ENCODE measurements at places on chromosomes 7 and 10.

GRCh38 chr10:79401015-79401921 lies 44.2 kb downstream of the ZCCHC24 start:
- no peak for DNase-seq

GRCh38 chr7:13447637-13448036 lies 541.8 kb downstream of the ETV1 start:
- no peak for DNase-seq

DNA sequence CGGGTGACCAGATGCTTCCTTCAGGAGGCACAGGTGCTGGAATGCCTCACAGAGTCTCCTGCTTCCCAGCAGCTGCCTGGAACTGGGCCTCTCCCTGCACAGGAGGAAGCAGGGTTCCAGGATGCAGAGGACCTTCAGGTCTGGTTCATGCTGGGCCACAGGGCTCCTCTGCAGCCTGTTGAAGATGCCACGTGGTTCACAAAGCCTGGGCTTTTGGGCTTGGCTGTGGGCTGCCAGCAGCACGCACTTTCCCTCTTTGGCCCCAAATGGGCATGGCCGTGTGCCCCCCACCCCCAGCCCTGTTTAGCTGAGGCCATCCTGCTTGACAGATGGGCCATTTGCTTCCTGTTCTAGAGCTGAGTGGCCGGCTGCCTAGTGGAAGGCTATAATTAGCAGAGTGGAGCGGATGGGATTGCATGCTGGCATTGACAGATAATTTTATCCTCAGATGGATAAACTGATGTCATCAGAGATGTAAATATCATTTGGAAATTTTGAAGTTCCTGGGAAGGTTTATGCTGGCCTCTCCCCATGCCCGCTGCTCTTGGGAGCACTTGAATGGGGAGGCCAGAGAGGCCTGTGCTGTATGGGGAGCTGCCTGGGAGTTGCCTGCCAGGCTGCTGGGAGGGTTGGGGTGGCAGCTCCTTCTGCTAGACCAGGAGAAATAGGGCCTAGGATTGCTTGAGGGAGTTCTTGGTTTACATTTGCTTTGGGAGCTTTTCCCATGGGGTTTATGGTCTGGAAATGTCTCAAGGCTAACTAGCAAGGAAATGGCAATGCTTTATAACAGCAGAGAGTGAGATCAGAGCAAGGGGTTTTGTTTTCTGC lies 28.2 kb downstream of the TSPAN15 start:
- no peak for DNase-seq

- no peak for DNase-seq
Observed at GRCh38 chr7:47762746-47763062, 180.8 kb upstream of the TNS3 start.

GRCh38 chr10:30988831-30989435 lies 42.7 kb downstream of the ZNF438 start:
- DNase-seq = no peak

DNA sequence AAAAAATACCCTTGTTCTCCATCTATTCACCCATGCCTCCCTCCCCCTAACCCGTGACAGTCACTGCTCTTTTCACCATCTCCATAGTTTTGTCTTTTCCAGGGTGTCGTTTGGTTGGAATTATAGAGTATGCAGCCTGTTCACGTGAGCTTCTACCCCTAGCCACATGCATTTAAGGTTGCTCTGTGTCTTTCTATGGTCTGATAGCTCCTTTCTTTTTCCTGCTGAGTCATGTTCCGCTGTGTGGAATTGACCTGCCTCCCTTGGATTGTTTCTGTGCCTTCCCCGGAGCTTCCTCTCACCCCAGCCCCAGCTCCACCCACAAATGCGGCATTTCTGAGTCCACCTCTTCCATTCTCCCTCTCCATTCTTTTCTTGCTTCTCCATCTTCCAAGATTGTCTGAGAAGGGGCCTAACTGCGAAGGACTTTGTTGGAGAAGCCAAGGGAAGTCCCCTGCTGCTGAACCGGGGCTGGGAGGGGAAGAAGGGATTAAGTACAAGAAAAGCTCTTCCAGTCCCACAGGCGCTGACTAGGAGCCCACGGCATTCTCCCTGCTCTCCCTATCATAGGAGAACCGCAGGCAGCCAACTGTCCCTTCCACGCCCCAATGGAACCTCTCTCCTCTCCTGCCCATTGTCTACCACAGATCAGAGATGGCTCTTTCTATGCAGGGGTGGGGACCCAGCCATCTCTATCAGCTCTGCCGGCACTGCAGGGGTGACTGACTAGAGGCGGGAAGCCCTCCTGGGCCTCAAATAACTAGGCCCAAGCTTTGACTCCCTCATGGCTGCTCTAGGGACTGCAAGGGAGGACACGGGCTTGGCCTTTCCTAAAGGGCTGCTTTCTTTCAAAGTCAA lies 87.5 kb upstream of the ANLN start:
- DNase-seq = no peak

DNA sequence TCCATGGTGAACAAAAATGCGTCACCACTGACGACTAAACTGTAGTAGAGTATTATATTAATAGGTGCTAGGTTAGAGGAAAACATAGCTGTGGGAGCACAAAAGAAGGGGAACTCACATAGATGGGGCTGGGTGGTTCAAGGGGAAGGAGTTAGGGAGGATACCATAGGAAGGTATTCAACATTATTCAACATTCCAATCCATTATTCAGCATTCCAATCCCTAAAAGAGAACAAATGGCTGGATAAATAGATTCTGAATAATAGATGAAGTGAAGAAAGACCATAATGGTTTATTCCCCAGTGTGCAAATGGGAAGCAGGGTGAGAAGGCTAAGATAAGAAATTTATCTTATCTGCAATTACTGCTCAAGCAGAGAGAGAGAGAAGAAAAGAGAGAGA lies 61.4 kb downstream of the AASS start:
- no peak for DNase-seq

GRCh38 chr10:128178302-128178958 lies 52.2 kb upstream of the MKI67 start:
- DNase-seq = peak; percentile 5

DNA sequence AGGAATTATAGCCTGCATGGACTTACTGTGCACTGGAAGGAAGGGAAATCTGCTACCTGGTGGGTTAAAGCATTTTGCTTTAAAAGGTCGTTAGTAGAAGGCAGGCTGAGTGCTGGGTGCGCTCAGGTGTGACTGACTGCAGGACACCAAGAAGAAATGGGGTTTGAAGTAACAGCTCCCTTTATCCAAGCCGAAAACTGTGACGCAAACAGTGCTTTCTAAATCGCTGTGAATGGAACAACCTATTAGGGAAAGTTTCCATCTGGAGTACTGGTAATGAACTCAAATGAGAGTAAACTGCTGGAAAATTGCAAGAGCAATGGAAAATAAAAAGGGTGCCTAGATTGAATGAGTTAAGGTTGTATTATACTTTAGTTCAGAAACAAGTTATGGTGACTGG lies 95.3 kb downstream of the CNNM2 start:
- DNase-seq = no peak

- DNase-seq = no peak
Observed at GRCh38 chr10:17580885-17581284, 36.3 kb downstream of the HACD1 start.

DNA sequence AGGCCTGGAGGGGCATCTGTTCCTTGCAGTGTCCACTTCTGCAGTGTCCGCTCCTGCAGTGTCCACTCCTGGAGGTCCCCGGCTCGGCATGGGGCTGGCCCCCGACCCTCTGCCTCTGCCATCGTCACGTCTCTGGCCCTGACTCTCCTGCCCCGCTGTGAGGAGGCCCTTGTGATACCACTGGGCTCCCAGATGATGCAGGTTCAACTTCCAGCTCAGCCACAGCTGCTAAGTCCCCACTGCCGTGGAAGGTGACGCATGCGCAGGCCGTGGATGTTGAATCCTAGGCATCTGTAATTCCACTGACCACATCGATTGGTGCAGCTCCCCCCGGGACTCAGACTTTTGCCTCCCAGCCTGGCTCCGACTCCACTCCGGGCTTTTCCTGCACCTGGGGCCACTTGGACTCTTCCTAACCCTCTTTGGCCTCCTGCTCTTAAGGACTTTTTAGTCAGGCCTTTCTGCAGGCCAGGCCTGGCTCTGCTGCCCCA lies 95.1 kb downstream of the GLRX3 start:
- DNase-seq = no peak

DNA sequence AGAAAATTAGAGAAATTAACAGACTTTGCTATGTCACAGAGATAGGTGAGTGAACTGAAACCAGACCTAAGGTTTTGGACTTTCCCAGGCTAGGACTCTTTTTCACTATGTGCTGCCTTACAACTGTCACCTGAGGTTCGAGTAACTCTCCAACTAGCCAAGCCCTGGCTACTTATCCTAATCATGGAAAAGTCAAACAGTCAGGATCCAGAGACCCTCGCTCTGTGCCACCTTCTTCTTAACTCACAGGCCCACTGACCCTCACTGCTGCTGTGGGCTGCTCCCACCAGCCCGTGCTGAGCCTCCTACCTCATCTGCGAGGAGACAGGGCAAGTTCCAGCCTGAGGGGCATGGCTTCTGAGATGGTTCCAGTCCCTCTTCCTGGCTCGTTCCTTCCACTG lies 211.4 kb upstream of the KLF14 start:
- no peak for DNase-seq

GRCh38 chr7:79034730-79035129 lies 418.7 kb downstream of the MAGI2 start:
- DNase-seq = no peak

DNA sequence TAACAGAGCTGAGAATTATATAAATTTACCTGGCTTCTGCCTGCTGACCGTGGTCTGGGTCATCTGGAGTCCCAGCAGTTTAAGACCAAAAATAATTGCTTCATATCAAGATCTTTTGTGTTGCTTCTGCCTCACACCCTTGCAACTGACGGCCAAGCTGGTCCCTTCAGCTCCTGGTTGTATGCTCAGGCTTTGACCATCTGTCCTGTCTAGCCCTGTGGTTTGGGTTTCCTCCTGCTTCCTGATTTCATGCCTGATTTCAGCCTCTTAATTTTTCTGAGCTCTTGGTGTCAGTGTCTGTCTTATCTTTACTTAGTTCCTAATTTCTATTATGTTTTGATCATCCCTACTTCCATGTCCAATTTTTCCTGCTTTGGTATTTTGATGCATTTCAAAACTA lies 87.9 kb upstream of the PLXDC2 start:
- DNase-seq = no peak

DNA sequence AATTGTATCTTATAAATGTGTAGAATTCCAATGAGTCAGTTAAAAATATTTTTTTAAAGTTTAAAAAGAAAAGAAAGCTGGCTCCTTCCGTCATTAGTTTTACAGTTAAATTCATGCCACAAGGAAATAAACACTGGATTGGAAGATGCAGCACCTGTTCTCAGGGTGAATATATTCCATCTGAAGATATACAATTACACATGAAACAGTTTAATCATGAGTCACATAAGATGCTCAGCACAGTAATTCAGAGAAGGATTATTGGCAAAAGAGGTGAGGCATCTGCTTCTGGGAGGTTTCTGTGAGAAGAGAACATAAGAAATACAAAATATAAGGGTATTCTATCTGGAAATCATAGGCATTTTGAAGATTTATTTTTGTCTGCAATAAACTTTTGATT lies 376.5 kb upstream of the SORCS1 start:
- DNase-seq = no peak

DNA sequence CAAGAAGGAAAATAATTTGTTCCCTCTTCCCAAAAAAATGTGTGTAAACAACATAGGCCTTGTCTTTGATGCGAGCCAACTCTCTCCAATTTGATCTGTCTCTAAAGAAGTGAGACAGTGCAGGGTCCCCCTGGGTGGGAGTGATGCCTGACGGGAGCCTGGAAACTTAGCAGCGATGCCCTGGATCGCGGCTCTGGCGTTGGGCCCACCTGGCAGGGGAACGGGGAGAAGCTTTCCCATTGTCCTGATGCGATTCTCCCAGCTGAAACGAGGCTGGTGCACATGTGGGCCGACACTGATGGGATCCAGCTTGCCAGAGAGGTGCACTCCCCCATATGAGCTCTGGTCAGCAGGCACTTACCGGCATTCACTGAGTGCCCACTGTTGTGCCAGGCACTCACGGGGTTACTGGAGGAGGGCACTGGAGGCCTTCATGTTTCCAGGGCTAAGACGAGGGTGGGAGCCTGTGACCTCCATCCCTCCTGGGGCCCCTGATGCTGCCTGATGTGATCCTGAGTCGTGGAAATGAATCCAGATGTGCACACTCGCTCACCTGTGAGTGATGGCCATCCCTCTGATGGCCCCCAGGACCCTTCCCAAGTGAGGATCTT lies 132.8 kb downstream of the PTPN20 start:
- no peak for DNase-seq

DNA sequence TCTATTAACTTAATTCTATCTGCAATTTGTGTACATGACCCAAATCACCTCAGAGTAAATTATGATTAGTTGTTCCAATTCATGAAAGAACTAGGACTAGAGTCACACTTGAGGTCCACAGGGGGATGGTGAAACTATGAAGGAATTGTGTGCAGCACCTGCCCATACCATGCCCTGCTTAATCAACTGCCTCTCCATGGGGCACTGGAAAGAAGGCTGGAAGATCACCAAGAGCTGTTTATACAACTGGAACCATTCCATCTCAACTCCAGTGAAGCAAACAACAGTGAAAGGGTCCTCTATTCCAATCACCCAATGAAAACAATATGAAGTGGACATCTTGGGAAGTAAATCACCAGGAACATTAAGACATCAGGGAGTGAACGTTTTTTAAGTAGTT lies 98.7 kb upstream of the SEMA3D start:
- DNase-seq = no peak

GRCh38 chr7:44713141-44713540 lies 35.5 kb upstream of the ZMIZ2 start:
- no peak for DNase-seq

DNA sequence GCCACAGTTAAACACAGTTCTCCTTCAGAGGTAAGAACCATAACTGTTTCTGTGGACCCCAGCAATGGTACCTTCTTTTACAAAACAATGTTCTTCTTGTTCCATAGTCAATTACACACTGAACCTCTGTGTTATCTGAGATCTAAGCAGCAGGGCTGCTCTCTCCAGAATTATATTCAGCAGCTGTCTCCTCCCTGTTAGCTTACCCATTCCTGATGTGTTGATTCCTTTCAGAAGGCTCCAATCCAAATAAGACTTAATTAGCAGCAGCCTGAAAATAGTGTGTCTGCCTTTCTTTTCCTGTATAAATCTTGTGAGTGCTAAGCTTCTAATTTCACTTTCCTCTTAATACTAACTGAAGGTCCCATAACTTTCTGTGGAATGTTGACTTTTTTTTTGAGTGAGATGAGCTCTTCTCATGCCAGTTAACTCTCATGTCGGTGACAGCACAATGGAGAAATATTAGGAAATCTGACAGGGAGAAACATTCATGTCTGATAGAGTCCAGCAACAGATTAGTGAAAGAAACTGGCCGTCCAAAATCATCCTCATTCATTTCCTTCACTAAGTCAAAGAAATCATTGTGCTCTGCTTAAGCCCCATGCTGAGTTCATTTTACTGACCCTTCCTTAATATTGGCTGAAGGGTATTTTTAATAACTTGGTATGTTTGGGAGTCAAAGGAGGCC lies 226.5 kb downstream of the PRKG1 start:
- DNase-seq = no peak

DNA sequence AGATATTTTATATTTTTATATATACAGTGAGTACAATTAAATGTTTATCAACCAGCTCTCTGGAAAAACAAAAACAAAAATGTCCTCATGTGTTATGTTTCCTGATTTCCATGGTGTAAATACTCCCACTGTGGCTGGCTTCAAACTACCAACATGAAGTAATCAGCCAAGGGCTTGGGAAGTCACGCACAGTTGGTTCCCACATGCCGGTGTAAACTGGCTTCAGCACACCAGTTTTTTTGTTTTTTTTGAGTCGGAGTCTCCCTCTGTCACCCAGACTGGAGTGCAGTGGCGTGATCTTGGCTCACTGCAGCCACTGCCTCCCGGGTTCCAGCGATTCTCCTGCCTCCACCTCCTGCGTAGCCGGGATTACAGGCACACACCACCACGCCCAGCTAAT lies 11.8 kb downstream of the OSBPL3 start:
- DNase-seq = no peak
